ENCODE measurements at places on chromosomes 2 and 18.

- DNase-seq = no peak
These were observed 194.4 kb upstream of the SPRED2 start for GRCh38 chr2:65626831-65627230.

- DNase-seq = no peak
These were observed 73.3 kb downstream of the NDUFA10 start for GRCh38 chr2:239951825-239952224.

DNA sequence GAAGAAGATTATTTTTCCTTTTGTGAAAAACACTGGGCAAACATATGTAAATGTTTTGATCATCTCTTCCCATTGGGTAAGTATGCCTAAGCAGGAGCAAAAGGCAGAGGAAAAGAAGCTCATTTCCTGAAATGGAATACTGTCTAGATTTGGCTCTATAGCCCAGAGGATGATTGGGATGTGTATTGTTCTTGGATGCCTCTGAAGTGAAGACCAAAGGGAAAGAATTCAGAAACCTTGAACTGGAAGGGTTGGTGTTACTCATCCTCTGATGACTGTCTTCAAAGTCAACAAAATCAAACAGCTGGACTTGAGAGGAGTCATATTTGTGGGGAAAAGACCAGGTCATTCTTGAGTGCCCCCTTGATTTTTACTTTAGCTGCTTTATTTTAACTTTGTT is 112.6 kb upstream of the NT5C1B start:
- DNase-seq = no peak

- DNase-seq = no peak
These were observed 25.4 kb upstream of the MGAT5 start for GRCh38 chr2:134228493-134228903.

GRCh38 chr2:56099963-56100362 is 83.8 kb upstream of the CCDC85A start:
- no peak for DNase-seq

DNA sequence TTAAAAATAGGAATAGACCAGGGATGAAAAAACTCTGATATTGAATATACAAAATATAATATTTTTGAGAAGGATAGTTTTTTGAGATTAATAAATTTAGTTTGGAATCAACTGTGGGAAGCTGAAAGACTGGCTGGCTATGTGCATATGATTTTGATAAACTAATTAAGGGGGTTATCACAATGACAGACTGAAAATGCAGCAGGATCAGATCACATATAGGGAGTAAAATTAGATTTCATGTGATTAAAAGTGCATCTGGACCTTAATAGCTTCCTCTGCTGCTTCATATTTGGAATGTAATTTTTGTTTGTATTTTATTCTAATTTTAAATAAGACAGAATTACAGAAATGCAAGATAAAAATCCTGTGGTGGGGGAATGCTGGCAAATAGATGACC is 111.7 kb downstream of the CCDC102B start:
- no peak for DNase-seq
